ENCODE measurements at places on chromosomes 7 and 10. TPM values are rescaled to one million over a fixed set of nuclear protein-coding genes. Genes with fewer than 3 reads are reported as not detected.

FAM25A gene
- total RNA-seq, result not detected

PON1 gene
- 0.90 TPM for total RNA-seq

CCL26 gene
- total RNA-seq, result 8.7 TPM

CTNNA3 gene
- total RNA-seq, result 2.3 TPM

PIP gene
- not detected for total RNA-seq
